ENCODE measurements at places on chromosomes 16 and 17.

DNA sequence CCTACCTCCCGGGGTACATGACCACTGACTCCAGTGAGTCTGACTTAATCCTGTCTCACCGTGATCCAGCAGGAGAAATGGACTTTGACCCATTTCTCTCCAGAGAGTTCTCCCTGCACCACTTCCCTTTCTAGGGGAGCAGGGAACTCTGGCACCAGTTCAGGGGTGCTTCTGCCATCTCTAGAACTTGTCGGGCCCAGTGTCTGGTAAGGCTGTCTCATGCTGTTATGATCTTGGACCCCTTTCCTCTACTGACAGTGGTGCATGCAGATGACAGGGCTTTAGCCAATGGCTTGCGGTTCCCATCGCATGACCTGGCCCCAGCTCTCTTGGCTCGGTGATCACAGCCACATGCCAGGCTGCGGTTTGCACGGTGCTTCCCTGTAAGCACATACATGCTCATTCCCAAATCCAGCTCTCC, 62.0 kb downstream of the SLC39A11 start:
- peak; percentile 60 for DNase-seq

DNA sequence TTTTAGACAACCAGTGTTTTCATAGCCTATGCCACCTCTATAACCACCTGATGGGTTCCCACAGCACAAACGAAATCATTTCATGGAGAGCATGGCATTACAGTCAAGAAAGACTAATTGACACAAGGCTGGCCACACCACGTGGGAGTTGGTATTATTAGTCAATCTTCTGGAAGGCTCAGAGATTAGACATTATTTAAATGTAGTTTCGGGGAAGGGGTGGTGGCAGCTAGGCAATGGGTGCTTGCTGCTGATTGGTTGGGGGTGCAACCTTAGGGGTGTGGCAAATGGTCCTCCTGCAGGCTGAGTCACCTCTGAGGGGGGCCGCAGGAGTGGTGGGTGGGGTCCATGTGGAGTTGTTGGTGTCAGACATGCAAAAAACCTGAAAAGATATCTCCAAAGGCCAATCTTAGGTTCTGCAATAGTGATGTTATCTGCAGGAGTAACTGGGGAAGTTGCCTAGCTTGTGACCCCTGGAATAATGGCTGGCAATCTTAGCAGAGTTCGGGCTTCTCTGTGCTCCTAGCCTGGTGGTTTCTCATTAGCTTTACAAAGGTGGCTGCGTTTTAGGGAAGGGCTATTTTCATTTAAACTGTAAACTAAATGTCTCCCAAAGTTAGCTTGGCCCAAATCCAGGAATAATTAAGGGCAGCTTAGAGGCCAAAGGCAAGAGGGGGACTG, 4.6 kb downstream of the TEN1 start:
- DNase-seq: no peak

DNA sequence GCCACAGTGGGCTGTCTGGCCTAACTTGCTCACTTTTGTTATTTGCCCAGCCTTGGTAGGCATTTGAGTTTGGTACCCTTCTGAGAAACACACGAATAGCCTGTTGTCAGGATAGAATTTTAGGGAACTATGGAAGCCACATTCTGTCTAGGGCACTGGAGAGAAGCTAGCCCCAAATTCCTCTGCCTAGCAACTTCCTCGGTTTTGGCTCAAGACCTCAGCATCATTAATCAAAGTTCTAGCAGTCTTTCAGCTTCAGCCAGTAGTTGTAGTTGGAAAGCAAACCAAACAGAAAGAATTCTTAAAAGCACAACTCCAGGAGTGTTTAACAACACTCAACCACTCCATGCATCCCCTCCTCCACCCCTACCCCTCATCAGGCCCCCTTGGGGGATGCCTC, 572.1 kb upstream of the PSMD7 start:
- peak; percentile 70 for DNase-seq

DNA sequence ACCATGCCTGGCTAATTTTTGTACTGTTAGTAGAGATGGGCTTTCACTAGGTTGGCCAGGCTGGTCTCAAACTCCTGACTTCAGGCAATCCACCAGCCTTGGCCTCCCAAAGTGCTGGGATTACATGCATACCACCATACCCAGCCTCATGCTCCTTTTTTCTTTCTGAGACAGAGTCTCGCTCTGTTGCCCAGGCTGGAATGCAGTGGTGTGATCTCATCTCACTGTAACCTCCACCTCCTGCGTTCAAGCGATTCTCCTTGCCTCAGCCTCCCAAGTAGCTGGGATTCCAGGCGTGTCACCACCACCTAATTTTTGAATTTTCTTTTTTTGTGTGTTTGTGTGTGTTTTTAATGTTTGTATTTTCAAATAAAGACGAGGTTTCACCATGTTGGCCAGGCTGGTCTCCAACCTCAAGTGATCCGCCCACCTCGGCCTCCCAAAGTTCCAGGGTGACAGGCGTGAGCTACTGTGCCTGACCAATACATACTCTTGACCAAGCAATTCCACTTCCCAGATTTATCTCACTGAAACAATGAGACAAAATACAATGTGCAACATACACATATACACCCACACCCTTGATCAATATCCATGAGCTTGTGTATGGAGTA, 5.0 kb downstream of the GRB2 start:
- no peak for DNase-seq

- no peak for DNase-seq
These were observed 2.9 kb upstream of the WIPI1 start for GRCh38 chr17:68460146-68460545.

- no peak for DNase-seq
These were observed 56.9 kb upstream of the MRTFB start for GRCh38 chr16:14014284-14014625.

DNA sequence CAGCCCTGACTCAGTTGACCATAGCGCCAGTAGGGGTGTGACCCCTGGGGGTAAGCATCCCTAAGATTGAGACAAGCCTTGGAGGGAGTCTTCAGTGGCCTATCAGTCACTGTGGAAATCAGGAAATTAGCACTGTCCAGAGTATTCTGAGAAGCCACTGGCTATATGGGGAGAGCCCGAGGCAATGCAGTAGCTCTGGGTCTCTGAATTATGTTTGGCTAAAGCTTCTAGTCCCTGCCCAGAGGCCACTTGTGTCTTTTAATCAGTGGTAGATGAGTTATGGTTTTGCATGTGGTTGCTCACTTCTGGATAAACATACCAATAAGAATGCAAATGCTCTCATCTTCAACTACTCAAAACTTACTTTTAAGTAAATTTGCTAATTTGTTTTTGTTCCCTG, 100.6 kb upstream of the TOX3 start:
- DNase-seq: no peak

DNA sequence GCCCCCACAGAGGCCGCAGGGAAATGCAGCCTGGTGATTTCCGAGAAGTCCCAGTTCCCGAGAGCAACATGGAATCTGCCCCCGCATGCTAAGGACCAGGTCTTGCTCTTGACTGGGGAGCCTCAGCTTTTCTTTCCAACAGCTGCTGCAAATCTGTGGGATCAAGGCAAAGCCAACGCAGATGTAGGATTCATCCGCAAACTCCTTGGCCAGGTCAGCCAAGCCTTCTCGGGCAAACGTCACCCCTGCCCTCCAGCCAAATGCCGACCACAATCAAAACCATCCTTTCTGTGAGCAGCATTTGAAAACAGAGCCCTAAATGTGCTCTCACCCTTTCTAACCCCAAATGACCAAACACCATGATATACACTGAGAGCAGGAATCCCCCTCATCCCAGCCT, 54.0 kb downstream of the MRM3 start:
- DNase-seq: no peak

- peak; percentile 52 for DNase-seq
These were observed 3.6 kb downstream of the CLUH start for GRCh38 chr17:2707721-2708584.

GRCh38 chr17:20072692-20072992, 63.5 kb downstream of the SPECC1 start:
- DNase-seq: peak; percentile 49

- DNase-seq: no peak
These were observed 4.1 kb downstream of the ZNF688 start for GRCh38 chr16:30567160-30567990.

GRCh38 chr16:15464401-15465186, 30.2 kb downstream of the BMERB1 start:
- no peak for DNase-seq

- DNase-seq: no peak
These were observed 29.3 kb downstream of the TK2 start for GRCh38 chr16:66520406-66521170.

Data from spinal cord (tissue), 10 donors.